ENCODE measurements at places on chromosomes 3 and 15.

DNA sequence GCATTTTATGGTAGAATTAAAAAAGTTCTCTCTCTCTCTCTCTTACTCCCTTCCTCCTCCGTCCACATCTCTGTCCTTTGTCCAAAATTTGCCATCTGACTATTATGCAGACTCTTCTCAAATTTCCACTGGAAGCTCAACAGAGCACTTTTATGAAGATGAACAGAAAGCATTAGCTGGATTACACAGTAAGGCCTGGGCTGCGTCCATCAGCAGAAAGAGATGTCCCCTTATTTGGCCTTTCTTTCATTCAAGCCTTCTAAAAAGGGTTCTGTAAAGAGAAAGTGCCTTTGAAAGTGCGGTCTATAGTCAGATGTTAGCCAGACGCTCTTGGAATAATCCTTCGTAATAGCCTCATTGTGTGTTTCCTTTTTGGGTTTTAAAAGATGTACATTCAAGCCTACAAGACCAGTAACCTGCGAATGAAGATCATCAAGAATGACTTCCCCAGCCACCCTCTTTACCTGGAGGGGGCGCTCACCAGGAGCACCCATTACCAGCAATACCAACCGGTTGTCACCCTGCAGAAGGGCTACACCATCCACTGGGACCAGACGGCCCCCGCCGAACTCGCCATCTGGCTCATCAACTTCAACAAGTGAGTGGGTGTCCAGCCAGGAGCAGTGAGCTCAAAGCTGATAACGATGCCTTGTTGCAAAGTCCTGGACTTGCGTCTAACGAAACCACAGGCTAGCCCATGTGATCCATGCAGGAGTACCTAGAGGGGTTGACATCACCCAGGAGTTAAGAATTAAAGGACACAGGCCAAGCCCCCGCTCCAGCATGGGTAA lies 53.1 kb downstream of the MESD start:
- no peak for DNase-seq

GRCh38 chr3:78912259-78912658 lies 855.5 kb downstream of the ROBO1 start:
- DNase-seq, result no peak

DNA sequence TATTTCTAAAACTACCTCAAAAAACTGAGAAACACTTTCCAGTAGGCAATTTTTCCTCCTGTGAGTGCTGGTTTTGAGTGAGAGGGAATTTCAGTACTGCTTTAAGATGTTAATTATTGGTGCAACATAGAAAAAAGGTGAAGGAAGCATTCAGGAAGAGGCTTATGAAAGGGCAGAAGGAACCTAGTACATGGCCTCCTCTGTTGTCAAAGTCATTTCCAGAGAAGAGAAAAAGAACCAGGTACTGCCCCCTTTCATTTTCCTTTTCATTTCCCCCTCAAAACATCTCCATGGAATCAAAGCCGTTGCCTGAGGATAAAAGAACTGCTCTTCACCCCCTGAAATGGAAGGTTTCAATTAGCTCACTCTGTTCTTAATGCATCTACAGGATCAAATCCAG lies 19.8 kb downstream of the RARRES1 start:
- DNase-seq, result no peak

DNA sequence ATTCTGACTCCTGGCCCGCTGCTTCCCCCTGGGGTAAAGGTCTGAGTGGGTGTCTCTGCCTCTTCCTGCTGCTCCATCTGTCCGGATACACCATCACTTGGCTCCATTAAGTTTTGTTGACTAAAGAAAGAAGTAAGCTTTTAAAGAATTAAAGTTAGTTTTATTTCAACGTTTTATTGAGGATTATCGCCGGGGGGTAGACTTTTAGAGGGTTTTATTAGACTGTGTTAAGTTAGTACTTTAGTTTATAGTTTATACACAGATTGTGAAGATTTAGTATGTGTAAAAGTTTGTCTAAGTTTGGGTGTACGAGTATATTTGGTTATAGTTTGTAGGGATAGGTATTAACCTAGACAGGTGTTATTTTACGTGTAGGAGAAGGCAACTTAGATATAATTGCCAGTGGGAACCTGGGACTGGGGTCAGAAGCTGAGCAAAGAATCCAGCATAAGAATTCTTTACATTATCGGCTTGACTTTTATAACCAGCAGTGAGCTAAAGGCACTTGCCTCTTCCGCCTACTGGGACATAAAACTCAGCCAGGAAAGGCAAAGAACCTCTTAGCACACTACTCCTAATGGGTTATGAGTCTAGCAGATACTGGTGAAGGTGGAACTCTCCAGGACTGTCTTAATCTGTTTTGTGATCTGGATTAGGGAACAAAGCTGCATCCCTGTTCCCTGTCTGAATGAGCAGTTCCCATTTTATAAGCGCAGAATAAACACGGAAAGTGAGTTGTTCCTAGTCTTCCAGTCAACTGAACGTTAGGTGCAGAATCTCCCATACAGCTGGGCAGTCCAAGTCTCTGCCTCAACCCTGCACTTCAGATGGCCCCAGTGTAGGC lies 131.3 kb downstream of the FAM43A start:
- no peak for DNase-seq

GRCh38 chr3:124298951-124299350 lies 307.0 kb upstream of the ROPN1 start:
- DNase-seq, result peak; percentile 39

GRCh38 chr3:174737966-174738365 lies 121.2 kb upstream of the NAALADL2 start:
- peak; percentile 14 for DNase-seq

Measured in fibroblast of skin of scalp (primary cell).